ENCODE measurements at places on chromosomes 3 and 15.
A peak's percentile ranks its signal among the peaks of the same experiment; 100 is the strongest.

- DNase-seq = no peak
Measured at GRCh38 chr15:60372756-60373155, 25.0 kb downstream of the ANXA2 start.

DNA sequence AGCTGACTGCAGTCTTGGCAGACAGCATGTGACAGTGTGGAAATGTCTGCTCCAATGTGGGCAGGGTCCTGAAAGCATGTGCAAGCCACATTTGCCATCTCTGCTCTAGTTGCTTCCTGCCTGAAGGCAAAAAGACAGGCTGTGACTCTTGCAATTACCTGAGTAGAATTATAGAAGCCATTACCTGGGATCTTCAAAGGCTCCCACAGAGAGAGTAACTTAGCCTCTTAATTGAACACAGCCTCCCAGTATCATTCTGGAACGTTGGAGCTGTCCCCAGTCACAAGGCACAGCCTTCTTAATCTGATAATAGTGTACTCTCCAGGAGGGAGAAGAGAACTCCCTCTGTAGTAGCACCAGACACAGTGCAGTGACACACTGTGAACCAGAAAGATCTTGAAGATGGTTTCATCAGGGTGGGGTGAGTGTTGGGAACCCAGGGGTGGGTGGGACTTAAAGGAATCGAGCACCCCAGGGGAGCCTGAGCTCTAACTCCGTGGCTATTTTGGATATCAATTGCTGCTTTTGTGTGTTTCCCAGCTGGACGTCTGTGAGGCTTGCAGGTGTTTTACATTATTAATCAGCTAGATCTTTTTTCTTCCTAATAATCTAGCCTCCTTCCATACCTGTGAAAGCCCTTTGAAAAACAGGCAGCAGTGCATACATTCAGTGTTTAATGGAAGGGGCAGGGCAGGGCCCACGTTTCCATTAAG is 40.6 kb upstream of the GLCE start:
- DNase-seq = no peak

GRCh38 chr3:192011137-192011536 is 550.2 kb downstream of the PYDC2 start:
- peak; percentile 27 for DNase-seq

GRCh38 chr3:18070231-18070630 is 327.8 kb upstream of the TBC1D5 start:
- DNase-seq = no peak

DNA sequence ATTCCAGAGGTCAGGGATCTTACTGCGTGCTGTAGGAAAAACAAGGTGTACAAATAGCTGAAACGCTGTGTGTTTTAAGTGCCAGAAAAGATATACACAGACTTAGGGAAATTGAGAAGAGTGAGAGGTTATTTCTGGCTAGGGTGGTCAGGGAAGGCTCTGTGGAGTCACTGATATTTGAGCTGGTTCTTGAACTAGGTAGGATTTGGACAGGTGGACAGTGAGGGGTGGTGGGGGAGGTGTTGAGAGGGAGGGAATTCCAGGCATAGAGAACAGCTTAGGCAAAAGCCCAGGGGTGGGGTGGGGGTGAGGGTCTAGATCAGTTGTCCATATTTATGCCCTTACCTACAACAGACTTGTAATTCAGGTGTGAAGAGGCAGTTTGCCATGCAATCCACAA is 7.0 kb downstream of the SEMA6D start:
- no peak for DNase-seq

DNA sequence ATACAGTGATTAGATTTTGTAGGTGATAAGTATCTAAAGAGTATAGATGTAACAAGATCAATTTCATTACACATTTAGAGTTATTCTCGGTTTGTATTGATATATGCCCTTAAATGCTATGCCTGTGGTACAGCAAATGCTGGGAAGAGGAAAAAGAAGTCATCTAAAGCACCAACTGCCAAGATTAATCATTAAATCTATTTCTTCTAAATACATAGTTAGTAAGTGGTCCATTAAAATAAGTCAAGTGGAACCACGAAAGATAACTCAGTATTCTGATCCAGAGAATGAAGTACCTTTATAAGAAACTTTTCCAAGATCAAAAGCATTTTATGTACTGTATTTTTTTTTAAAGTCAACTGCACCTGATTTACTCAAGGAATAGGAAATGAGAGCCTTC is 142.1 kb upstream of the CGNL1 start:
- no peak for DNase-seq

GRCh38 chr3:101253396-101253795 is 67.0 kb downstream of the IMPG2 start:
- no peak for DNase-seq

- no peak for DNase-seq
Measured at GRCh38 chr15:83919319-83919830, 265.5 kb downstream of the ADAMTSL3 start.

DNA sequence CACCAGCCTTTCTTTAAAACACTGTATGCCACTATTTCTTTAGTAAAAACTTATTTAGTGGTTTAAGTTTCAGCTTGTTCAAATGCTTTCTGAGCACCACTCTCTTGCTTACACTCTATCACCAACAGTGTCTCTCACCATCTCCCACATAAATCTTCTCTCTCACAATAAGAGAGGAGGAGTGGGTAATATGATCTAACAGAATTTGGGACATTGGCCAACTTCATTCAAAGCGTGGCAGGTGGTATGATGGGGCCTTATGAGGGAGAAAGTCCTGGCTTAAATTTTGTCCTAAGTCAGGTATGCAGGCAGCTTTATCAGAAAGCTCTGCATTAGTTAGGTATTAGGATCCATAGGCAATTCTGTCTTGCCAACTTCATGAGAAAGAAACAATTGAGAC is 1132.5 kb downstream of the TUSC7 start:
- no peak for DNase-seq

DNA sequence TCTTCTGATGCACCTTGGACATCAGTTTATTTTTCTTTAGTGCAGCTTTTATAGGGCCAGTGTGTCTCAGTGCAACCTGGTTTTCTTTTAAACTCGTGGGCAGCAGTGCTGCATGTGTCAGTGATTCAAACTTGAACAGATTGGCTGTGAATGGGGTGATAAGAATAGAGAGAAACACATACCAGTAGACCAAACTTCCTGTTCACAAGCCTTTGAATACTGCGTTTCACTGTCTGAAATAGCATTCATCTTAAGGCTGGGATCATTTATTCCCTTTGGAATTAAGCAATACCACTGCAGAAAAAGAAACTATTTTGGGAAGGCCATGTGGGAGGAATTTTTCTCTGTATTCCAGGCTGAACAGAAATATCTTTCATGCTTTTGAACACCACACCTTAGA is 51.7 kb downstream of the PHLDB2 start:
- DNase-seq = no peak

GRCh38 chr3:174325834-174326700 is 533.1 kb upstream of the NAALADL2 start:
- no peak for DNase-seq

DNA sequence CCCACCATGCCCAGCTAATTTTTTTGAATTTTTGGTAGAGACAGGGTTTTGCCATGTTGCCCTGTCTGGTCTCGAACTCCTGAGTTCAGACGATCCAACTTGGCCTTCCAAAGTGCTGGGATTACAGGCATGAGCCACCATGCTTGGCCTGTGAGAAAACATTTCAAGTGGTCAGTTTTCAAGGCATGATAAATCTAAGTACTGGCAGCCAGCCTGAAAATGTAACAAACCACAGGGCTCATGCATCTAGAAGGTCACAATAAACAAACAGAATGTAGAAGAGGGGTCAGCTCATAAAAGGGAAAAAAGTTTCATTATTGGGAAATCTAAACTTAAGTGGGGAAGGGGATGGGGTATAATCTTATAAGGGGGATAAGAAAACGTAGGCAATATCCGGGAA is 39.9 kb downstream of the PPCDC start:
- DNase-seq = no peak

DNA sequence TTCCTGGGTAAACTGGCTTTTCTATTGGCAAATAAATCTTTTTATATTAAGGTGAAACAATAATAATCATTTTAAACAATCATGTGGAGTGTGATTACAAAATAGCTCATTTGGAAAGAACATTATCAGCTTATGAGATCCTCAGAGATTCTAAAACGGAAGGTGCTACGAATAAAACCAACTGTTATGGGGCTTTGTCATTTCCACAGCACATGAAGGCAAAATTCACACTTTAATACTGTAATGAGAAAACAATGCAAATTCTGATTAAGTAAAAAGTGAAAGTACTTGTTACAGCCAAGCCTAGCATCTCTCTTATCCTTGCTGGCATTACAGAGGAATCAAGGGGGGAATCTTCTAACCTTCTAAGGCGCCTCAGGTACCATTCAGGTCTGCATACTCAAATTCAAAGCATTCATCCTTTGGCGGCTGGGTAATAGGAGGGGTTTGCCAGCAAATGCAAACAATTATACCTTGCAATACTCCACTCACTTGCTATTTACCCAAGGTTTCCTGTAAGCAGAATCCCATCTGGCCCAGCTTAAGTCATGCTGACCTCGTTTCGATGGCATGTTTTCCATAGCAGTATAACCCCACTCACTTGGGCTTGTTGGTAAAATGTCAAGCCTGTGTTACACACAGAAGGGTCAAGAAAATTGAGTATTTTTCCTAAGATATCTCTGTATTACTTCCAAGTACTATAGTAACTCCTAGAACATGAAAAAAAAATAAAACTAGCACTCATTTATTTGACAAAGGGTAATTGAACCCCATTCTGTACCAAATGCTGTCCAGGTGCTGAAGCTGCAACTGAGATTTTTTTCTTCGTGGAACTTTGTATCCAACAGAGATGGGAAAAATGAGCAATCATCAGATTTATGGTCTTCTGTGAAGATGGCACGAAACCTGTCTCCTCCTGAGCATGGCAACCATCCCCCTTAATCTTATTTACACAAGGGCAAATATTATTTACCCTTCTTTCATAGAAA is 183.7 kb upstream of the LMCD1 start:
- DNase-seq = no peak

DNA sequence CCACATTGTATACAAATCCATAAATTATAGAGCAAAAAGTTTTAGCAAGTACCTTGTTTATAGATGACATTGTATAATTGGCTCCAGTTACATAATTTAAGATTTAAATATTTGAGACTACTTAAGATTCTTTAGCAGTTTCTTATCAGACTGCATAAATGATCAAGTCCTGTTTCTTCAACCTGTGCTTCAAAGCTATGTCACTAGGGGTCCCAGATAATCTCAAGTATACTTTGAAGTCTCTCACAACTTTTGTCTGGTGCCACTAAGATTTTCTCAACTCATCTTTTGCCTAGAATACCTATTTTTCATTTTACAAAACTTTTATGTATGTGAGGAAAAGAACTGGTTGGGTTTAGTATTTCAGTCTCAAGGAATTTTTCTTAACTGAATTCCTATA is 205.5 kb downstream of the STAG1 start:
- DNase-seq = no peak

DNA sequence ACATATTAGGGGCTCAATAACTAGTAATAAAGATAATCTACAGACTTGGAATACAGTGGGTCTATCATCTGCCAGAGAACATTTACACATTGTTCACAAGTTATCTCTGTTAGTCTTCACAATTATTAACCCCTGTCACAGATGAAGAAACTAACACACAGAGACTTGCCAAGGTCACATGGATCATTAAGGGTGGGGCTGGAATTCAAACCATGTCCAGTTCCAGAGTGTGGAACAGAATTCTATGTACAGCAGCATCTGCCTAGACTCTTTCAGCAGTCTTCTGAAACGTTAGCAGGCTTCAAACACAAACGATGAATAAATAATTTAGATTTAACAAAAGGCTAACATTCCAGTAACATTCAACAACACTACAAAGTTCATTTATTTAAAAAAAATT is 673.9 kb upstream of the NR2F2 start:
- DNase-seq = no peak

GRCh38 chr15:92877000-92877399 is 23.1 kb upstream of the CHD2 start:
- DNase-seq = no peak

- DNase-seq = no peak
Measured at GRCh38 chr15:80118956-80119355, 33.8 kb upstream of the FAH start.

DNA sequence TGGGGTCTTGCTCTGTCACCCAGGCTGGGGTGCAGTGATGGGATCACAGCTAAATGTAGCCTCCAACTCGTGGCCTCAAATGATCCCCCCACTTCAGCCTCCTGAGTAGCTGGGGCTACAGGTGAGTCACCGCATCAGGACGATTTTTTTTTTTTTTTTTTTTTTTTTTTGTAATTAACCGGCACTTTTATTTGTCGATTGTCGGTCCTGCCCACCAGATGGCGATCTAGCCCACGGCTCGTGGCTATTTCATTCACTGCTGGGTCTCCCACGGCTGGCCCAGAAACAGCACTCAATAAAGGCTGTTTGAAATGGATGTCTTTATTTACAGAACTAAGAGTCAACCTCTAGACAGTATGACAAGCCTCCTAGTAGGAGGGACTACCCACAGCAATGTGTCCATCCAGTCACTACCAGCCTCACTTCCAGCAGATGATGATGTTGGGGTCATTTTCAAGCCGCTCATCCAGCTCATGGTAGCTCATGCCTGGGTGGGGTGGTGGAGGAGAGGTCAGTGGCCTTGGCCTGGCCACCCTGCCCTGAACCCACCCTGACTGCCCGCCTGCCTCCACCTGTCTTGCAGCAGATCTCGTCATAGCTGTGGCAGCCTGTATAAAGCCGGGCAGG is 1.8 kb upstream of the ZMYND10 start:
- peak; percentile 56 for DNase-seq

- no peak for DNase-seq
Measured at GRCh38 chr3:187717572-187717971, 15.2 kb upstream of the RTP2 start.

DNA sequence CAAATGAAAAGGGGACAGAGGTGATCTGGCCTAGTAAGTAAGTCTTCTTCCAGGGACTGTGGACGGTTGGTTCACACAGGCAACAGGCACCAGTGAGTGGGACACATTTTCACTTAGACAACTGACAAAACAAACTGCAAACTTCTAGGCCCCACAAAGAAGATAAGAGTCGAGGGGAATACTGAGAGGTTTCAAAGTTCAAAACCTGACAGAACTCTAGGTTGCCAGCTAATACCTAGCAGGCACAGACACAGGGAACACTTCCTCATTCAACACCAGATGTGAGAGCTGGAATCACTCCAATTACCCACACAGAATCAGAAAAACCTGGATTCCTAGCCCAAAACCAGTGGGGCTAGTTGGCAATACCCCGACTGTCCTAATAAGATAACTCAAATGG is 621.7 kb downstream of the ZPLD1 start:
- no peak for DNase-seq

- DNase-seq = no peak
Measured at GRCh38 chr15:70197318-70197944, 99.7 kb upstream of the TLE3 start.

GRCh38 chr3:64382153-64382552 is 156.9 kb upstream of the PRICKLE2 start:
- DNase-seq = no peak

DNA sequence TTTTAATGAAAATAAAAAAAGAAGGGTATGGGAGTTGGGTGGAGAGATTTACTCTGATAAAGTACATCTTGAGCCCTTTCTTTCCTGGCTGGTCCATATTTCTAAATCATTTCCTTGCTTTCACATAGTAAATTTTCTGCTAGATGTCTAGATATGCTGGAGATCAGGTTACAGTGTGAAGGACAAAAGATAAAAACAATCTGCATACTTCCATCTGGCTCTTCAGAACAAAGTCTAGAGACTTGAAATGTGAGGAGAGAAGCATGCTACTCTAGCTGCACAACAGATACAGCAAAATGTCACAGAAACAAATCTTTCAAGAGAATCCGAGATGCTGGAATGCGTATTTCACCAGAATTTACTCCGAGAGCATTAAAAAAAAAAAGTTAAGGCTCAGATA is 42.2 kb downstream of the FOXP1 start:
- DNase-seq = no peak
